GDM1 (cell line): ENCODE measurements at places on chromosomes 13 and 19.
A peak's percentile ranks its signal among the peaks of the same experiment; 100 is the strongest.

GRCh38 chr13:77038907-77039480, 12.0 kb upstream of the FBXL3 start:
- no peak for DNase-seq

DNA sequence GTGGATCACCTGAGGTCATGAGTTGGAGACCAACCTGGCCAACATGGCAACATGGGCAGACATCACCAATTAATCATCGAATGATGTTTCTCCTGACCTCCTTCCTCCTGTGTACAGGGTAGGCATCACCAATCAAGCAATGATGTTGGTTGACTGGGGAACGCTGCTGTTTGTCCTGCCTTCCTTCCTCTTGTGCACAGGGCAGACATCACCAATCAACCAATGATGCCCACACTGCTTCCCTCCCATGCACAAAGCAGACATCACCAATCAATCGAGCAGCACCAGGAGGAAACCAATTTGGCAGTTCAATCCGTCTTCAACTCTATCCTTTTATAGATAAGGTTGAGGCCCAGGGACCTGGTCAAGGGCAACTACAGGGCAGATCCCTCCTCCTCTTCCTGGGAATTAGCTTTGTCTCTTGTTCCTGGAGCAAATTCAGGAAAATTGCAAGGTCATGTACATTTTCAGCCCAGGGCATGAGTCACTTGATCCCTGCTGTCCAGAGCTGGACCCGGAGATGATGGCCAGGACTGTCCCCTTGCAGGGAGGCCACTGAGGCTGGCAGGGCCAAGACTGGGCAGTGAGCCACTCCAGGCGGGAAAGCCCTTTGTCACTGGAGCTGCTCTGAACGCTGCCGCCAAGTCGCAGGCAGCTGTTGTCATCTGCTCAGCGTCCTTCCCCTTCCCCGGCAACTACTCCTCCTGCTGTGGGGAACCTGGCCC, 5.3 kb upstream of the CSNK1G2 start:
- peak; percentile 83 for DNase-seq

- no peak for DNase-seq
These were observed 10.5 kb upstream of the NTN5 start for GRCh38 chr19:48683349-48683748.

GRCh38 chr13:53405616-53406015, 377.0 kb downstream of the OLFM4 start:
- DNase-seq: no peak

DNA sequence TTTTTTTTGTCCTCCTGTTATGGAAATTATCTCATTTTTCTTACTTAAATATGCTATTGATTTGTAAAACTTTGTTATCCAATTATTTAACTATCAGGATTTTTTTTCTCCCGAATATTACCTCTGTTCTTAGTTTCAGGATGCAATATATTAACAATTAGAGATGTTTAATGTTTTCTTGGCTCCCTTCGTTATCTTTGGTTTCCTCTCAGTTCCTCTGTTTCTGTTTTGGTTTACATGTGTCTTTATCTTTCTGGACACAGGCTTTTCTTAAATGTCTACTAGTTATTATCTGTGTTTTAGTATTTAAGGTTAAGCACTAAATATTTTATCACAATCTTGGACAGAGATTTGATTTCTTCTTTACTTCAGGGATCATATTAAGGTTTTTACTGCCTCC, 462.2 kb upstream of the SLC10A2 start:
- DNase-seq: no peak

- no peak for DNase-seq
These were observed 682 bp upstream of the CABP5 start for GRCh38 chr19:48044561-48044960.

DNA sequence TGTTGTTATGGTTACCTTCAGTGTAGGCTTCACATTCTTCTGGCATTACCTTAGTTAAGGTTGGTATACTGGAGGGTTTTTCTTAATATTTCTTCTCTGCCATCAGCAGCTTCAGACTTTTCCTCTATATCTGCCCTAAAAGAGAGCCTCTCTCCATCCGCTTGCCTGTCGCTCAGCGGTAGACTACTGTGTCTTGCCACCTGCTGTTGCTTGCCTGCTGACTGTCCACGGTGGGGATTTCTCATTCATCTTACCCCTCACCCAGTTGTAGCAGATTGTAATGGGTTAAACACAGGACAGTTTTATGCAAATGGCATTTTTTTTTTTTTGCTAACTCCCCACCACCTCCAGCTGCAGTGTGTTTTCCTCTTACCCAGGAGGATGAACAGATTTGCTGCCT, 577.2 kb downstream of the SLITRK5 start:
- DNase-seq: no peak

- no peak for DNase-seq
These were observed 441.5 kb upstream of the SPRY2 start for GRCh38 chr13:80782441-80782840.

- DNase-seq: no peak
These were observed 87.3 kb upstream of the ABCC4 start for GRCh38 chr13:95388420-95389079.

- DNase-seq: no peak
These were observed 670 bp upstream of the CHAF1A start for GRCh38 chr19:4401769-4402170.

DNA sequence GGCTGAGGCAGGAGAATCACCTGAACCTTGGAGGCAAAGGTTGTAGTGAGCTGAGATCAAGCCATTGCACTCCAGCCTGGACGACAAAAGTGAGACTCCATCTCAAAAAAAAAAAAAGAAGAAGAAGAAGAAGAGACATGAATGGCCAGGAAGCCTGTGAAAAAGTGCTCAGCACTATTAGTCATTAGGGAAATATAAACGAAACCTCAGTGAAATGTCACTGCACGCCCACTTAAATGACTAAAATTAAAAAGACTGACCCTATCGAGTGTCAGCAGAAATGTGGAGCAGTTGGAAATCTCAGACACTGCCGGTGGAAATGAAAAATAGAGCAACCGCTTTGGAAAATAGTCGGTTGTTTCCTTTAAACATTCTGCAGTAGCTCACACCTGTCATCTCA, 5.5 kb upstream of the TYROBP start:
- no peak for DNase-seq

DNA sequence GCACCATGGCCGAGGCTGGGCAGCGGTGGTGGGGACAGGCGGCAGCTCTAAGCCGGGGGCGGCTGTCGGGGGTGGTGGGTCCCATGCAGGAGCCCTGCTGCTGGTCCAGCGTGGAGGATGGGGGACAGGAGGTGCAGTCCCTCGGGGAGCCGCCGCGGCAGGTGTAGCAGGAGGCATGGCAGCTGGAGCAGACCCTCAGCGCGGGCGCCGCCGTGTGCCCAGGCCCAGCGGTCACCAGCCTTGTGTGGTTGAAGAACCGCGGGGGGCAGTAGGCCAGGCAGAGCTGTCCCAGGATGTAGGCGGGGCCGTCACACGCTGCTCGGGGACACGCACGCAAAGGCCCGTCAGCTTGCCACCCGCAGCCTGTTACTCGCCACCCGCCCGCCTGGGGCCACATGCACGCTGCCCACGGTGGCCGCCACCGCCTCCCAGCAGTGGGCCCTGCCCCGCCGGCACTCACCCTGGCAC, 2.9 kb upstream of the C19orf25 start:
- DNase-seq: no peak

- DNase-seq: no peak
These were observed 50.4 kb upstream of the CYSLTR2 start for GRCh38 chr13:48603375-48603774.

GRCh38 chr13:20171364-20171763, 10.5 kb upstream of the GJA3 start:
- DNase-seq: no peak

DNA sequence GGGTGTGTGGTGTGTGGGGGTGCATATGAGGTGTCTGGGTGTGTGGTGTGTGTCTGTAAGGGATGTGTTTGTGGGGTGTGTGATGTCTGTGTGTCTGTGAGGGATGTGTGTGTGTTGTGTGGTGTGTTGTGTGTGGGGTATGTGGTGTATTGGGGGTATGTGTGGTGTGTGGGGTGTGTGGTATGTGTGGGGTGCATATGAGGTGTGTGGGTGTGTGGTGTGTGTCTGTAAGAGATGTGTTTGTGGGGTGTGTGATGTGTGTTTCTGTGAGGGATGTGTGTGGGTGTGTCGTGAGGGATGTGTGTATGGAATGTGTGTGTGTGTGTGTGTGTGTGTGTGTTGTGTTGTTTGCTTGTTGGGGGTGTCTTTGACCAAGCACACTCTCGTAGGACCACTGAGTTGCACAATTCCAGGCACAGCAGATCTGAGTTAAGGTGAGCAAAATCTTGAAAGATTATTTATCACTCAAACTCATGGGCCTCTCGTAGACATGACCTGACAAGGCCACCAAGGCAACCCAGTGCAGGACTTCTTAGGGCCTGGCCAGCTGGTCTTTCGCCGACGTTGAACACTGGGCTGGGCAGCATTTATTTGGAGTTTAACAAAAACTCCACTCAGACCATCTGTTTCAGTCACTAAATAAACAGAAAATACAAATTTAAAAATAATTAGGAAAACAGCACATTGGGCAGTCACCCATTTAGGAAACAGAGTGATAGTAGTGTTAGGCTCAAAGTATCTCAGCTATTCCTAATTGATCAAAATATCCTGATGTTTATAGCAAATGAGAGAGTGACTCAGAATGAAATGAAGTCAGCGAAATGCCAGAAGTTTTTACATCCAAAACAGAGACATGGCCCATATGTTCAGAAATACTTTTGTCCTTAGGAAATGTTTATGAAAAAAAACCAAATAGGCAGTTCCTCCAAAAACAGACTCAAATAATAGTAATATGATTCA, 301.1 kb downstream of the FGF9 start:
- DNase-seq: no peak

DNA sequence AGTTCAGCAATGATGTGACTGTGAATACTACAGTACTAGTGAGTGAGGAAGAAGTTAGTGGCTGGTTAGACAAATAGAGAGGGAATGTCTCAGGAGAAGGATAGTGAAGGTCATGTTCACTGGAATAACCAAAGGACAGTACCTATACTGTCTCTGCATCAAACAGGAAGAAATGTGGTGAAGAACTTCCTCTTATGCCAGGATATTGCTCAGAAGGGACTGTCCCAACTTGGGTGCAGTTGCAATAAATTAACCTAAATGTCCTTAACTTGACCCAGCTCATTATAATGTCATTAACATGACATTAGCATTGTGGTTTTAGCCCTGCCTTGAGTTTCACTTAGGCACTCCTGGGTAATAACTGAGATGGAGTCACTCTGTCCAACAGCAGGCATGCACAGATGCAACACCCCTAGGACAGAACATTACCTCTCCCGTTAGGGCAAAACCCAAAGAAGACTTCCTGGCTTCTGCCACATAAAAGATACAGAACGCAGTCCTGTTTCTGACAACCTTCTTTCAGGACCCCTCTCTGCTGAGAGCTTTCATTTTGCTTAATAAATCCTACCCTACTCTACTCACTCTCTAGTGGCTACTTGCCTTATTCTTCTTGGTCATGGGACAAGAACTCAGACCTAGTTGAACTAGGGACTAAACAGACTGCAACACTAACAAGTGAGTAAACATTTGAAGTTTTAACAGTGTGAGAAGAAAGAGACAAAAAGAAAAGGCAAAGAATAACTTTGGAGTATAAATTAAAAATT, 1591.6 kb upstream of the MIR17HG start:
- DNase-seq: no peak

GRCh38 chr13:25978961-25979360, 72.9 kb downstream of the SHISA2 start:
- no peak for DNase-seq

GRCh38 chr13:100100115-100100879, 11.4 kb downstream of the PCCA start:
- no peak for DNase-seq

DNA sequence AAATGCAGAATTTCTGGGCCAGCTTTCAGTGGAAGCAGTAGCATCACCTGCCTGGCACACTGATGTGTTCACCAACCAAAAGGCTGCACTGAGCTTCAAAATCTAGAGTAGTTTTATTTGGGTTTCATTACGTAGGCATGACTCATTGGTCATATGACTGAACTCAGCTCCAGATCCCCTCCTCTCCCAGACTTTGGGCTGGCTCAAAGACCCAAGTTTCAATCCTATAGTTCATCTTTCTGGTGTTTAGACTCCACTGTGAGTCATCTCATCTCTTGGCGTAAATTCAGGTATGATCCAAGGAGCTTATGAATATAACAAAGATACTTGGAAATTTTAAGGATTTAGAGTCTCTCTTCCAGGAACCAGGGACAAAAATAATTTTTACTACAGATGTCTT, 17.7 kb downstream of the ZMYM5 start:
- DNase-seq: no peak

GRCh38 chr19:18348171-18348570, 7.8 kb downstream of the PGPEP1 start:
- no peak for DNase-seq

GRCh38 chr13:48993150-48993549, 17.4 kb downstream of the FNDC3A start:
- DNase-seq: no peak

- peak; percentile 10 for DNase-seq
These were observed 62.9 kb upstream of the URI1 start for GRCh38 chr19:29878973-29879654.

DNA sequence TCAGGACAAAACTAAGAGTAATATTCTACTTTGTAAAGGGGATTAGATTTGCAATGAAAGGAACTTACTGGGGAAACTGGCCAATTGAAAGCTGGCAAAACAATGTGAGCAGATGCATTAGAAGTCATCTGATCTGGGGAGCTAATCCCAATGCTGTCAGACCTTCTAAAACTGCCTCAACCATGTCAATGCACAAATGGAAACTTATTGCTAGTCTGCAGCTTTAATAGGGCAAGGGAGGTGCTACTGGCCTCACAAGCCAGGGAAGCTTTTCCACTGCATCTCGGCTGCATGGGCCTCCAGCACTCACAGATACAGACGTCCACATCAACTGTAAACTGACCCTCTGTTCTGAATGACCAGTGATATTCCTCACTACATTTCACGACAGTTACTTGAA, 154.2 kb downstream of the LHFPL6 start:
- DNase-seq: no peak

- DNase-seq: no peak
These were observed 64.7 kb downstream of the MBD3L2B start for GRCh38 chr19:6956573-6956972.

GRCh38 chr19:5005096-5005495, 36.2 kb downstream of the KDM4B start:
- DNase-seq: no peak

GRCh38 chr19:38049105-38049649, 142.2 kb downstream of the SIPA1L3 start:
- no peak for DNase-seq

DNA sequence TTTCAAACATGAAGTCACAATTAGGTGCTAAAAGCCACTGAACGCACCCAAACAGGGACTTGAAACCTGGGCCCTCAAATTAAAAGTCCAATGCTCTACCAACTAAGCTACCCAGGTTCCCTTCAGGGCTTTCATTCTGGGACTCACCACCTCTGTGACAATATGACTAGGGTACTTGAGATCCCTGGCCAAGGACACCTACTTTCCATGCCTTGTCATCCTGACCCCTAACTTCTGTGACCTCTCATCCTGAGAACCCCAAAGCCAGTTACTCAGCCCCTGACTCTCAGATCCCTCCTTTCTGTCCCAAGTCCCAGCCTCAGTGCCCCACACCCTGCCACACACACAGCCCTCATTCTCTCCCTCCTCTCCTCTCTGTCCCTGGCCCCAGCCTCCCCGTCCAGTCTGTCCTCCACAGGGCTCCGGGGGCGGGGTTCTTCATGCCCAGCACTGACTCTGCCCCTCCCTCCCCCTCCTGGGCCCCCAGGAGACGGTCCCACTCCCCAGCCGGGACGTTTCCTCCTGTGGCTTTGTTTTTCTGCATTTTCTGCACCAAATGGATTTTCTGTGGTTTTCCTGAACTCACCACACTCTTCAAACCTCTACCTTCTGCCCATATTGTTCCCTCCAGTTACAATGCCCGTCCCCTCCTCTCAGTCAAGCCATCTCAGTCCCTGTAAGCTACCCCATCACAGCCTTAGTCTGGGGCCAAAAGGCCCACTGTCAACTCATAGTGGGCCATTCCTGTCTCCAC, 7.0 kb downstream of the RCN3 start:
- peak; percentile 54 for DNase-seq
